ENCODE measurements at places on chromosomes 3 and 15. TPM values are rescaled to one million over a fixed set of nuclear protein-coding genes. Genes with fewer than 3 reads are reported as not detected.

Gene ARGFX
- polyA plus RNA-seq: not detected

Gene SKOR1
- polyA plus RNA-seq: 0.18 TPM

Gene RARRES1
- 0.11 TPM for polyA plus RNA-seq

Gene PRR20G
- not detected for polyA plus RNA-seq

Gene CSPG4
- 0.35 TPM for polyA plus RNA-seq

Gene ROBO2
- polyA plus RNA-seq: not detected

Gene IGSF11
- 0.08 TPM for polyA plus RNA-seq

Gene PIERCE2
- 2.9 TPM for polyA plus RNA-seq

Gene PIGZ
- 4.1 TPM for polyA plus RNA-seq

Gene PDZRN3
- polyA plus RNA-seq: 7.9 TPM

Gene POTEB3
- polyA plus RNA-seq: not detected

Gene CHRNA3
- 6.3 TPM for polyA plus RNA-seq

Gene WDR93
- 0.57 TPM for polyA plus RNA-seq

Gene CLRN1
- polyA plus RNA-seq: not detected

DNA sequence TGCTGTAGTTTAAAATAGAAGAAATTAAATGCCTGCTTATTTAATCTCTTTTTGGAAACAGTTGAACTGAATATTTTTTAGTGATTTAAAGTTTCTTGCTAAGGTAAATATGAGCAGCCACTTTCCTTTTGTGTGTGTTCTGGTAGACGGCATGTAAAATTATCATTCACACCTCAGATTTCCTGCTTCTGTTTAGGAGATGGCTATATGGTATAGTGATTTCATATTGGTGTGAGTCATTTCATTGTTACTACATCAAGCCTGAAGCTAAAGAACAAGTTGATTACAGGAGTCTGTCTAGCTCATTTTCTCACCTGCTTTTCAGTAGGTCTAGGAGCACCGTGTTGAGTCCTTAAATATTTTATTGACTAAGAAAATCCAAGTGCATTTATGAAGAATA, 2.2 kb downstream of the LRCH3 start:
- H3K4me3 ChIP-seq: no peak overlapping the region
- no peak for DNase-seq
- peaks cover 3% of the 10 kb centered on the region for H3K4me1 ChIP-seq
- H3K27me3 ChIP-seq: no peaks in the 10 kb centered on the region
- H3K36me3 ChIP-seq: peaks cover 2% of the 10 kb centered on the region

DNA sequence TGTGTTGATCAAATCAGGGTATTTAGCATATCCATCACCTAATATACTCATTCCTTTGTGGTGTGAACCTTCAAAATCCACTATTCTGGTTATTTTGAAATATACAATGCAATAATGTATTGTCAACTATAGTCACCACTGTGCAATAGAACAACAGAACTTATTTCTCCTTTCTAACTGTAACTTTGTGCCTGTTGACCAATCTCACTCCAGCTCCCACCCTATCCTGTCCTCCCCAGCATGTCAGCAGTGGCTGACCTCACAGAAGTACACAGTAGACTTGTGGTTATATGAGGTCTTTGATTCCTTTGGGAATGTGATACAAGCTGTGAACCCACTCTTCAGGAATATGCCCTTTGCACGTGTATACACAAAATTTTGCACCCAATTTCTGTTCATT, 64.2 kb downstream of the ECT2 start:
- no peaks in the 10 kb centered on the region for H3K27me3 ChIP-seq
- H3K4me3 ChIP-seq: no peak overlapping the region
- no peak for DNase-seq
- no peaks in the 10 kb centered on the region for H3K4me1 ChIP-seq
- H3K36me3 ChIP-seq: peaks cover 55% of the 10 kb centered on the region

- no peak for DNase-seq
- no peaks in the 10 kb centered on the region for H3K4me1 ChIP-seq
- H3K4me3 ChIP-seq: no peak overlapping the region
- H3K36me3 ChIP-seq: no peaks in the 10 kb centered on the region
- H3K27ac ChIP-seq: no peak overlapping the region
Measured at GRCh38 chr15:53022788-53023187, 232.7 kb upstream of the ONECUT1 start.

- no peaks in the 10 kb centered on the region for H3K27me3 ChIP-seq
- H3K4me3 ChIP-seq: no peak overlapping the region
- no peak for DNase-seq
- no peak overlapping the region for H3K27ac ChIP-seq
Measured at GRCh38 chr3:141426404-141427034, 58.2 kb downstream of the ZBTB38 start.

GRCh38 chr3:64011685-64012084, 11.6 kb downstream of the PSMD6 start:
- H3K4me3 ChIP-seq: no peak overlapping the region
- no peak for DNase-seq
- H3K36me3 ChIP-seq: peaks cover 86% of the 10 kb centered on the region
- peak overlapping the region; percentile 23 for H3K27ac ChIP-seq

- H3K27me3 ChIP-seq: no peaks in the 10 kb centered on the region
- H3K4me3 ChIP-seq: no peak overlapping the region
Measured at GRCh38 chr15:65405791-65406423, 16.8 kb downstream of the IGDCC4 start.

DNA sequence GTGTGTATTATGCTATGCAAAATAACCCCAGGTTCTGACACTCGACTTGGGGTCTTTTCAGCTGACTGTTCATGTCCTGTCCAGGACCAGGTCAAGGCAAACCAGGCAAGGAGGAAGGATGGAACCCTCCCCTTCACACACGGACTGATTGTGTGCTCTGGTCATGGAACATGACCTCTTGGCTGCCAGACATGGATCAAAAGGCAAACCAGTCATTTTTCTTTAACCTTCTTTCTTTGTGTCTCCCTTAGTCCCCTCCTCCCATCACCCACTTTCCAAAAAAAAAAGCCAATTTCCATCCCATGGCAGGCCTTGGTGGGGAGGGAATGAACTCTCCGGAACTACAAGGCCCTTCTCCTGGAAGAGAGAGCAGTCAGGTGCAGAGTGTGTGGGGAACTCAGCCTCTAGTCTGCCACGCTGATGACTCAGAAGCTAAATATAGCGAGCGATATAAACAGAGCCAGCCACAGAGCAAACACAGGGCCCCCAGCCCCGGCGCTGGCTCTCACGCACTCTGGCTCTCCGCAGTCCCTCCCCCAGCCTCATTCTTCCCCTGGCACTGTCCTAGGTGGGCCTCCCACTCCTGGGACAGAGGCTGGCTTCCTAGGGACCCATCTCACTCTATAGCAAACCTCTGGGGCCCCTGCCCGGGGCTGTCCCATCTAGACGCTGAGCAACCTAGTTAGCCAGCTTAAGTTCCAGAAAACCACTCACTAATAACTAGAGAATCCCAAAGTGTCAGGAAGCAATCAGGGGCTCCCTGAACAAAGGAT, 10.0 kb downstream of the BMF start:
- H3K27me3 ChIP-seq: no peaks in the 10 kb centered on the region
- peaks cover 72% of the 10 kb centered on the region for H3K4me1 ChIP-seq
- DNase-seq: peak; percentile 47
- H3K27ac ChIP-seq: peak overlapping the region; percentile 92
- no peak overlapping the region for H3K4me3 ChIP-seq

GRCh38 chr15:87215100-87215499, 1041.4 kb downstream of the NTRK3 start:
- H3K27ac ChIP-seq: no peak overlapping the region
- DNase-seq: no peak
- H3K27me3 ChIP-seq: no peaks in the 10 kb centered on the region
- H3K4me3 ChIP-seq: no peak overlapping the region
- no peaks in the 10 kb centered on the region for H3K36me3 ChIP-seq

- DNase-seq: no peak
- H3K4me1 ChIP-seq: no peaks in the 10 kb centered on the region
- H3K4me3 ChIP-seq: no peak overlapping the region
- H3K27me3 ChIP-seq: no peaks in the 10 kb centered on the region
- no peaks in the 10 kb centered on the region for H3K36me3 ChIP-seq
Measured at GRCh38 chr15:68666812-68667450, 88.1 kb downstream of the CORO2B start.

GRCh38 chr15:81941479-81941878, 104.3 kb downstream of the MEX3B start:
- no peak overlapping the region for H3K4me3 ChIP-seq
- no peaks in the 10 kb centered on the region for H3K27me3 ChIP-seq
- H3K27ac ChIP-seq: no peak overlapping the region
- H3K36me3 ChIP-seq: no peaks in the 10 kb centered on the region
- DNase-seq: no peak
- H3K4me1 ChIP-seq: peaks cover 4% of the 10 kb centered on the region

GRCh38 chr3:58973796-58974195, 76.0 kb downstream of the CFAP20DC start:
- no peaks in the 10 kb centered on the region for H3K27me3 ChIP-seq
- no peak for DNase-seq
- H3K4me1 ChIP-seq: no peaks in the 10 kb centered on the region

- no peak overlapping the region for H3K4me3 ChIP-seq
- peak overlapping the region; percentile 69 for H3K27ac ChIP-seq
- no peaks in the 10 kb centered on the region for H3K4me1 ChIP-seq
- H3K27me3 ChIP-seq: no peaks in the 10 kb centered on the region
- DNase-seq: no peak
Measured at GRCh38 chr3:110526777-110527727, 544.6 kb upstream of the NECTIN3 start.

DNA sequence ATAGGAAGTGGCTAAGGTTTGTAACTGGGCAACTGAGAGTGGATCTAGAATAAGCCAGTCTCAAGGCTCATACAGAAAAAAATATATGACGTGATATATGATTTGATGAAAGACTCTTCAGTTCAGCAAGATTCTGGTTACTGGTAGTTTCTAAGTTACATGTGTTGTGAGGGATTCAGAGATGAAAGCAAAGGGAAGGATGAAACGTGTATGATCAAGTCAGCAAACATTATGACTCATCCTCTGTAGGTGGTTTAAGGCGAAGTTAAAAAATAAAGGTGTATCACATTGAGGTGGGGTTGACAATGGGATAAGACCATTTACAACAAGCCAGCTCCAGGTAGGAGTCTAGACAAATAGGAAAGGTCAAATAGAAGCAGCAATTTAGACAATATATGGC, 16.2 kb downstream of the TERC start:
- H3K4me1 ChIP-seq: no peaks in the 10 kb centered on the region
- no peak overlapping the region for H3K27ac ChIP-seq
- no peak for DNase-seq
- H3K27me3 ChIP-seq: peaks cover 15% of the 10 kb centered on the region
- H3K4me3 ChIP-seq: no peak overlapping the region

DNA sequence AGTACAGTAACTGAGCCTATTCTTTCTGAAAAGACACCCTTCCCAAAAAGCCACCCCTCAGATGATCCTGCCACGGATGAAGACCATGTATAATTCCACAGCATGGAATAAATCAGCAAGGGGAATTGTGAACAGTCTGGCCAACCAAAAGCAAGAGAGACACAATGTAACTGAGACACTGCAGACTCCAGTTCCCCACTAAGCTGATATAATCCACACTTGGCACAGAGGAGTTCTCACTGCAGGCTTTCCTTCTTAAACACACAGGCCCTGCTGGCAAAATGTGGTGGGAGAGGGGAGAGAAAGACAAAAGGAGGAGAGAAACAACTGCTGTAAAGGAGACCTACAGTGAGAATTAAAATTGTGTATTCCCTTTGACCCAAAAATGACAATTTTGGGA, 12.7 kb downstream of the GPR156 start:
- DNase-seq: no peak
- H3K4me3 ChIP-seq: no peak overlapping the region

- H3K27ac ChIP-seq: no peak overlapping the region
- DNase-seq: no peak
- H3K4me3 ChIP-seq: no peak overlapping the region
- no peaks in the 10 kb centered on the region for H3K4me1 ChIP-seq
Measured at GRCh38 chr3:175129126-175129525, 270.0 kb downstream of the NAALADL2 start.

- no peaks in the 10 kb centered on the region for H3K27me3 ChIP-seq
- H3K4me1 ChIP-seq: peaks cover 3% of the 10 kb centered on the region
- H3K36me3 ChIP-seq: peaks cover 85% of the 10 kb centered on the region
- no peak overlapping the region for H3K4me3 ChIP-seq
Measured at GRCh38 chr15:48500595-48500994, 144.9 kb downstream of the FBN1 start.

DNA sequence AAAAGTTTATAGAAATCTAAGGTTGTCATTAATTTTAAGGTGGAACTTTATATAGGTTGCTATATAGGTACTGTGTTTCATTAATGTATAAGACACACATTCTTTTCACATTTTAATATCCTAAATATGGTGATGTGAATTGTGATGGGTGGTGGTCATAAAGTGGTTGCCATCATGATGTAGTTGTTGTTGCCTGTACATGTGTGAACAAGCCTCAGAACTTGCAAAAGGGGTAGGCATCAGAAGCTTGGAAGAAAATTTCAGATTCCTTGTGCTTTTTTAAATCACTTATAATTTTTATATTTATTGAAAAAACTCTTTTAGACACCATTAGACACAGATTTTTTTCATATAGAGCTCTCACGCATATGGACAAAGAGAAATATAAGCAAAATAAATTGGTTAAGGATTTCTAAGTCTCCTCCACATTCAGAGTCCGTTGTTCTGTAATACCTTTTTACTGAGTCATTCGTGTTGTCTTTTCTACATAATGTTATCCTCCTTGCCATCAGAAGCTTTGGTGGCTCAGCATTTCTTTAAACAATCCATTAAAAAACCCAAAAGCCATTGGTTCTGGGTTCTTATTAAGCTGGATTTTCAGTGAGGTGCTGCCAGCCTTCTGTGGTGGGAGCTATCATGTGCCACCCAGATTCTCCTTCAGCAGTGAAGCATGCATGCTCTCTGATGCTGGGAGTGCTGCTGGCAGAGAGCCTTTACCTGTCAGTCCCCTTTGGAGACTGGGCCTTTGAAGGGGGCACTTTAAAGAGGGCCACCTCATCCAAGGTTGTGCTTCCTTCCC, 140.4 kb upstream of the GALNT15 start:
- DNase-seq: no peak
- H3K4me1 ChIP-seq: no peaks in the 10 kb centered on the region
- peak overlapping the region; percentile 50 for H3K27ac ChIP-seq
- H3K36me3 ChIP-seq: no peaks in the 10 kb centered on the region
- no peaks in the 10 kb centered on the region for H3K27me3 ChIP-seq
- H3K4me3 ChIP-seq: no peak overlapping the region

GRCh38 chr3:53043738-53044137, 2.1 kb downstream of the SFMBT1 start:
- H3K27ac ChIP-seq: no peak overlapping the region
- H3K27me3 ChIP-seq: no peaks in the 10 kb centered on the region
- no peaks in the 10 kb centered on the region for H3K36me3 ChIP-seq

DNA sequence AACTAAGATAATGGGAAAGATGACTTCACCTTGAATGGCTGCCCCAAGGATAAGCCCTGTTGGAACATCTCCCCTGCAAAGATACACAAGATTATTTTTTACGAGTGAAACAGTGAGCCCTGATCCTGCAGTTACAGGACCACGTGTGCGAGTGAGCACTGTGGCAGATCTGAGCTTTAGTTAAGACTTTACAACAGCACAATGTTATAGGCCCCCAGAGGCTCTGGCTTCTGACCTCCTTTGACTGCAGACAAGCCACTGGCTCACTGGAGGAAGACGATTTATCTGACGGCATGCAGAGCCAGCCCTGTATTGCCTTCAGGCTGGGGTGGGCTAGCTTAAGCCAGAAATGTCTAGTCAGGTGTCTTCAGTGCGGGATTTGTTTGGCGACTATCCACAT, 174.4 kb downstream of the ARRDC4 start:
- H3K27me3 ChIP-seq: no peaks in the 10 kb centered on the region
- no peak for DNase-seq
- H3K4me1 ChIP-seq: no peaks in the 10 kb centered on the region

GRCh38 chr3:131540143-131540542, 37.4 kb upstream of the MRPL3 start:
- H3K4me3 ChIP-seq: no peak overlapping the region
- no peaks in the 10 kb centered on the region for H3K4me1 ChIP-seq
- no peaks in the 10 kb centered on the region for H3K36me3 ChIP-seq
- H3K27ac ChIP-seq: no peak overlapping the region
